Foreskin fibroblast (primary cell): ENCODE measurements at places on chromosomes 5 and 9.

- DNase-seq = no peak
Measured at GRCh38 chr9:127204771-127205470, 59.7 kb upstream of the GARNL3 start.

GRCh38 chr9:131567910-131568309 is 22.6 kb downstream of the PRRT1B start:
- DNase-seq = no peak

GRCh38 chr9:14296495-14297113 is 17.3 kb downstream of the NFIB start:
- no peak for DNase-seq

GRCh38 chr9:37464426-37465248 is 613 bp downstream of the ZBTB5 start:
- DNase-seq = peak; percentile 76

GRCh38 chr9:93181672-93182435 is 2.1 kb upstream of the WNK2 start:
- DNase-seq = no peak

DNA sequence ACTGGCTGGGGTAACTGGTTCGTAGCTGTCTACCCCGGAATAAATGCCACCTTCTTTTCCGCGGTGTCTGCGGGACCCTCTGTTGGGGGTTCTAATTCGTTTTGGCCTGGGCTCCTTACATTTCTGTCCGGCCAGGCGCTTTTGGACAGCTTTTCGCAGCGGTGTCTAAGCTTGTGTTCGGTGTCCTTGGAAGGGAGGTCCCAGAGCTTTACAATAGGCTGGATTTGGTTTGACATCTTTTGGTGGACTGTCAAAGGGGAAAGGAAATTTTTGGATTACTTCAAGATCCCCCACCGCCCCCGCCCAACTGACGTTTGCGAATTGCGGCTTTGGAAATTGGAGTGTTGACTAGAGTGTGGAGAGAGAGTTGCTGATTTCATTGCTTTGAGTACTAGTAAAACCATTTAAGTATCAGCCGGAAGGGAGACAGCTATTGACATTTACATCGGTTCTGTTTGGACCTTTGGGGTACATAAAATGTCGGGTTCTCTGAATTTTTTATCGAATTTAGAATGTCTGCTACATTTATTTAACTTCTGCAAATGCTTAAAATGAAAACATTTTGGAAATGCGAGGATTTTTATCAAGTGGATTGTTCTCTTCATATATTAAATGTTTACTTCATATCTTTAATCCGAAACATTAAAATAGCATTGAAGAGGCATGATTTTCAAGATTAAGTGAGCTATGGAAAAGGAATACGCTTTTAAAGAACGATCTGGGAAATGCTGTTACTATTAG is 4.7 kb upstream of the PURA start:
- peak; percentile 50 for DNase-seq

GRCh38 chr9:83986765-83987401 is 6.3 kb downstream of the RMI1 start:
- DNase-seq = peak; percentile 28

DNA sequence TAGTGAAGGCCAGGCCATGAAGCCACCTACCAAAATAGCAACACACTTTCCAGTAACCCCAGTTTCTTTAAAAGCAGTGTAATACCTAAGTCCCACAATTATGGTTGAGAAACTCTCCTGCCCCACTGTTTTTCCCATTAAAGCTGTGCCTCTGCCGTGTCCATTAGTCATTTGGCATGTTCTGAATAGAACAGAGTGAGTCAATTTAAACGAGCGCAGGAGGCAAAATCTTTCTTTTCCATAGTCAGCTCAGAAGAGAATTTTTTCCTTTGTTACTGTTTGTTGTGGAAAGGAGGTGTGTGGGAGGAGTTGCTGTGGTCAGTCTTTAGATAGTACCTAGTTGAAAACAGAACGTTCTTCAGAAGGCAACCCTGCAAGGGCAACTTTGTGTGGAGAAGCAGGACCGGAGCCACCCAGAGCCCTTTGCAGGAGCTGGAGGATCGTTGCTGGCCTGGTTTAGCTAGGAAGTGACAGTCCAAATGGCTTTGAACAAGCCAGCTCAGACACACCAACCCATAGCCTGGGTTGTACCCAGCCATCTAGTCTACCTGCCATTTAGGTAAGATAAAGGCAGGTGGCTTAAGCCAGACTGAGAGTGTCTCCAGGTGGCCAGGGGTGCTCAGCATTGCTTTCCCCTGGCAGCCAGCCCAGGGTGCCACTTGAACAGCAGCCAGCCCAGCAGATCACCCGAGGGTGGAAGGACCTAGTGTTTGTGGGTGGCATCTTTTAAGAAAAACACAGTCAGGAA is 30.4 kb downstream of the GADD45G start:
- peak; percentile 6 for DNase-seq

GRCh38 chr9:130128733-130129431 is 43.3 kb upstream of the NCS1 start:
- peak; percentile 57 for DNase-seq

DNA sequence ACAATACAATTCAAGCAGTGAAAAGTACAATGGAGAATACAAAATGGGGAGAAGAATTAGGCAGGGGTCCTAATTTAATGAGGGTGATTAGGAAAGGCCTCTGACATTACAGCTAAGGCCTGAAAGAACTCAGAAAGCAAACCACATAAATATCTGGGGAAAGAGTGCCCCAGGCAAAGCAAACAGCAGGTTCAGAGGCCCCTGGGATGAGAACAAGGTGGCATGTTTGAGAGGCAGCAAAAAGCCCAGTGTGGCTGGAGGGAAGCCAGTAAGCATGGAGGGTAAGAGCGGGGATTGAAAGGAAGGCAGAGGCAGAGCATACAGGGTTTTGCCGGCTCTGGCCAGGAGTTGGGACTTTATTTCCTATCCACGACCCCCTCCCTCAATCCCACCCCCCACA is 33.4 kb upstream of the VDAC1 start:
- no peak for DNase-seq

GRCh38 chr9:94811074-94811473 is 84.6 kb downstream of the AOPEP start:
- DNase-seq = no peak

DNA sequence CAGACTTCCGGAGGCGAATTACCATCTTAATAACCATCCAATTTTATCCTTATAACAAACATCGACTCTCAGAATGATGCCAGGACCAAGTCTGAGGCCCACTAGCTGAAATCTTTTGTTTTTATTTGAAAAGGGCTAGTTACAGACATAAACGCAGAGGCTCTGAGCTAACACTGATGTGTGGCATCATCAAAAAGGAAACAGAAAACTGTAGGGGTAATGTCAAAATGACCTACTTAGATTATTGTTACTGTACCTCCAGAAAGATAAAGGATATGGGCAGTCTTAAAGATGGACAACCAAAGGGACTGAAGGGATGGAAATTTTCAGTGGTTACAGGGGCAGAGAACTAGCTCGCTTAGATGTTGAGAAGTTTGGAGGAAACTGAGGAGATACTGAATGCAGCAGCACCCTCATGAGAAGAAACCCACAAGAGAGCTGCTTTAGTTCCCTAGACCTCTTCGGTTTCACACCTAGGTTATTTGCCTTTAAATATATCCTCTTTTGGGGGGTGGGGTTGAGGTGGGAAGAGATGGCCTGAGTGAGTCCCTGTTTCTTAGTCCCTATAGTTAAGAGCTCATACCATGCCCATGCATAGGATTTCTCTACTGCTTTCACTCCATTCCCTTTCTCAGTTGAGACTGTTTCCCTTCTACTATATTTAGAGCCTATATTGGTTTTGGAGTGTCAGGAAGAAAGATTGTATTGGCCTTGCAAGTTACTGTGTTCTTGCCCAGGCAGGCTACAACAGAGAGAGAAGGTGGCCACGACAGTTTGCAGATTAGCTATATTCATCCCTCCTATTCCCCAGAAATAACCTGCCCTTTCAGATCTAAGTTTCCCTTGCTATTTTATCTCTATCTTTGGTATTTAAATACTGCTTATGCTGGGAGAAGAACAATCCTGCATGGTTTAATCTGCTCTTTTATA is 320.4 kb upstream of the EFNA5 start:
- no peak for DNase-seq

DNA sequence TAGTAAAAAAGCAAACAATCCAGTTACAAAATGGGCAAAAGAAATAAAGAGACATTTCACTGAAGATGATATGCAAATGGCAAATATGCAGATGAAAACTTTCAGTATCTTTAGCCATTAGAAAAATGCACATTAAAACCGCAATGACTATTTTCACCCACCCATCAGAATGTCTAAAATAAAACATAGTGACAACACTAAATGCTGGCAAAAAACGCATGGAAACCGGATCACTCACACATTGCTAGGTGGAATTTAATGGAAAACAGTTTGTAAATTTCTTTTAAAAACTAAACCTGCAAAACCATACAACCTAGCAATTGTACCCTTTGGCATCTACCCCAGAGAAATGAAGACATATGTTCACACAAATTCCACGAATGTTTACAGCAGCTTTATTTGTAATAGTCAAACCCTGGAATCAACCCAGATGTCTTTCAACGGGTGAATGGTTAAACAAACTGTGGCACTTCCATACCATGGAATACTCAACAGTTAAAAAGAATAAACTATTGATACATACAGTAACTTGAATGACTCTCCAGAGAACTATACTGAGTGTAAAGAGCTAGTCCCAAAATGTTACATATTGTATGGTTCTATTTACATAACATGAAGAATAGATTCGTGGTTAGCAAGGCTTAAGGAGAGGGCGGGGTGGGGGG is 17.2 kb upstream of the PAM start:
- DNase-seq = no peak

GRCh38 chr5:37662789-37663485 is 176.9 kb downstream of the GDNF start:
- DNase-seq = no peak

GRCh38 chr5:91456928-91457680 is 74.0 kb upstream of the ARRDC3 start:
- no peak for DNase-seq

GRCh38 chr5:98109561-98110006 is 663.9 kb upstream of the RGMB start:
- DNase-seq = peak; percentile 88

DNA sequence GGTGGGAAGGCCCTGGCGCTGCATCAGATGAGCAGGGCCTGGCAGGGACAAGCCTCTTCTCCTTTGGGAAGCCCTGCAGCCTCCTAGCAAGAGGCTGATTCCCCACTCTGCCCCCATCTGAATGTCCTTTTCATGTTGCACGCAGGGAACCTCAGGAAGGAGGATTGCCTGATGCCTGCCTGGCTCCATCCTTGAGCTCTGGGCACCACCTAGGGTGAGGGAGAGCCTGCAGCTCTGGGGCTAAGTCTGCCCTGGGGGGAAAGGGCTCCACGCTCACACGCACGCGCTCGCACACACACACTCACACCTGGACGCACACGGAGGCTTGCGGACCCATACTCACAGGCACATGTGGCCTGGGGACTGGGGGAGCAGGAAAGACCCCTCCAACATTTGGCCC is 86.6 kb downstream of the LMX1B start:
- DNase-seq = no peak

DNA sequence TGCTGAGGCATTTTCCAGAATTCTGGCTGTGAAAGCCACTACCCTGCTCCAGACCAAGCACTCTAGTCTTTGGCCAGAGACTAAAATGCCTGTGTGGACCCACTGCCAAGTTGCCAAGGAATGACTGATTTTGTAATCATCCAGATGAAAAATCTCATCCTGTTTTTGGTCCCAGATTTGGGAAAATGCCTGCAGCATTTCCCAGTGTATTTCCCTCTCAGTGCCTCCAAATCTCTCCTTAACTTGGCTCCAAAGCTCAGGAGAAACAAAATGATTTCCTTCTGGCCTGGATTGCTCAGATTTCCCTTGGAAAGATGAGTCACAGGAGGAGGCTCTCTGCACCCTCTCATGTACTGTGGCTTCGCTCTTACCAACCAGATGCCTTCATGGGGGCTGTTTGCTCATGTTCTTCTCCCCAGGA is 335.2 kb upstream of the TARS1 start:
- DNase-seq = peak; percentile 89
